ENCODE measurements at places on chromosomes 16 and 17.

GRCh38 chr16:3148256-3149192 is 13.7 kb downstream of the ZNF213 start:
- no peak for DNase-seq

- no peak for DNase-seq
Observed at GRCh38 chr17:47246120-47246519, 7.5 kb upstream of the ITGB3 start.

GRCh38 chr16:89045181-89045815 is 48.4 kb upstream of the ACSF3 start:
- DNase-seq = no peak

- DNase-seq = no peak
Observed at GRCh38 chr17:40472733-40473452, 28.5 kb downstream of the TNS4 start.

- no peak for DNase-seq
Observed at GRCh38 chr16:12362482-12363458, 386.2 kb downstream of the SNX29 start.

DNA sequence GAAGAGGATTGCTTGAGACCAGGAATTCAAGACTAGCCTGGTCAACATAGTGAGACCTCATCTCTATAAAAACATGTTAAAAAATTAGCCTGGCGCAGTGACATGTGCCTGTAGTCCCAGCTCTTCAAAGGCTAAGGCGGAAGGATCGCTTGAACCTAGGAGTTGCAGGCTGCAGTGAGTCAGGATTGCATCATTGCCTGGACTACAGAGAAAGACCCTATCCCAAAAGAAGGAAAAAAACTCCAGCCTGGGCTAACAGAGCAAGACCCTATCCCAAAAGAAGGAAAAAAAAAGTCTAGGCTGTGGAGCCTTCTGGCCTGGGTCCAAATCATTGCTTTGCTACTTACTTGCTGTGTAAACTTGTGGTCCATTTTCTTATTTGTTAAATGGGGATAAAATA is 4.9 kb downstream of the CCP110 start:
- DNase-seq = no peak

DNA sequence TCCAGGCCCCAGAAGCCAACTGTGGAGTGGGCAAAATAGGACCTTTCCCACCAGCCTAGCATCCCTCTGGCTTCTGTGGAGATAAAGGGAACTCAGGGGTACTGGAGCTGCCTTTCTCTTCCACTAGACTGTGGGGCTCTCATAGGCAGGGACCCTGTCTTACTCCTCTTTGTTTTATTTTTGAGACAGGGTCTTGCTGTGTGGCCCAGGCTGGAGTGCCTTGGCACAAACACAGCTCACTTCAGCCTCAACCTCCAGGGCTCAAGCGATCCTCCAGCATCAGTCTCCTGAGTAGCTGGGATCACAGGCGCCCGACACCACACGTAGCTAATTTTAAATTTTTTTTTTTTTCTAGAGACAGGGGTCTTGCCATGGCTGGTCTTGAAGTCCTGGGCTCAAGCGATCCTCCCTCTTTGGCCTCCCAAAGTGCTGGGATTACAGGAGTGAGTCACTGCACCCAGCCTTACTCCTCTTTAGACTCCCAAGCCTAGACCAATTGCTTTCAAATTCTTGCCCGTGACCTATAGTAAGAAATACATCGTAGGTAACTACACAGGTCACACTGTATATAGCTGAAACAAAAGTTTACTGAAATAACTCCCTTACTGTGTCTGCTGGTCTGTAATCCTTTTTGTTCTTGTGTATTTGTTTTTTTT is 2.6 kb downstream of the RAI1 start:
- DNase-seq = no peak

DNA sequence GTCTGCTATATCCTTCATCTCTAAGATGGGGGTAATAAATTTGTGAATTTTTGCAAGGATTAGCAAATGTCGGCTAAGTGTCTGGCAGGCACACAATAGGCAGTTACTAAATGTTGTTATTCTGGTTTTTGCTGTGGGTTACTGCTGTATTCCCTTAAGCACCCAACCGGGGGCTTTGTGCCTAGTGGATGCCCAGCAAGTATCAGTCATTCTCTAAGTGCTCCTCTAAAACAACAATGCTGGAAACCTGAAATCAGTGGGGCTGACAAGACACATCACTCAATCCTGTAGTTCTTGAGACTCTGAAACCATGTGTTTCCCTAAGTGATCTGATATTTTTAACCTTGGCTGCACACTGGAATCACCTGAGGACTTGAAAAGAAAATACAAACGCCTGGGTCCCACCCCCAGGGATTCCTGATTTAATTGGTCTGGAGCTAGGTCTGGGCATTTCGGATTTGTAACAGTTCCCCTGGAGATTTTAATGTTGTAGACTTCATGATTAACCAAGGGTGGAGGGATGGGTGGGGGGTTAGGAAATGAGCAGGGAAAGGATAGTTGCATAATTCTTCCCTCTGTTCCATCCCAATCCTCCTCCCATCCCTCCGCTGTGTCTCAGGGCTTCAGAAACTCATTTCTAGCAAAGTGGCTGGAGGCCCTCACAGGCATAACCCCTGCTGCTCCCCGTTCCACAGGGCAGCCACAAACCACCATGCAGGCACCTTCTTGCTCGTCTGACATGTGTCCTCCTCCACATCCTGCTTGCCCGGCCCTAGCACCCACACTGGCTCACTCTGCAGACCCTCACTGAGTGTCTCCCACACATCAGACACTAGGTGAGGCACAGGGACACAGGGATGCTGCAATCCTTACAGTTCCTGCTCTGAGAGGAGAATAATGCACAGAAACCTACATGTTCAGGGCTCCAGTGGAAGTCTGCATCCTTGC is 61.7 kb upstream of the LYRM9 start:
- no peak for DNase-seq

All from DMS79 (cell line).